ENCODE measurements at places on chromosomes 13 and 19.
A peak's percentile ranks its signal among the peaks of the same experiment; 100 is the strongest.

DNA sequence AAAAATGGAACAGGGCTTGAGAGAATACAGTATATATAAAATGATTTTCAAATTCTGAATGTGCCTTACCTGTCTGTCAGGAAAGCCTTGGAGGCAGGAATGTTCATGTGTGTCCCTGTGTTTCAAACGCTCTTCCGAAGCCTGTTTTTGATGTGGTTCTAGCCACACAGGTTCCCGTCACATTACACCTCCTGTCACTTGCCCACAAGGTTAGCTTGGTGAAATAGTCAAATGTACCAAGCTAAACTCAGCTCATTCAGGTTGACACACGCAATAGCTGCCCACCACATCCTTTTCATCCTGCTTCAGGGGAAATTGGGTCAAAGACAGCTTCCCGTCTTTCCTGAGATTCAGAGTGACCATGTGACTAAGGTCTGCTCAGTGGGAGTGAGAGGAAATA, 574.0 kb downstream of the EFNB2 start:
- no peak for DNase-seq

GRCh38 chr13:49584771-49585182, 581 bp downstream of the RCBTB1 start:
- no peak for DNase-seq

DNA sequence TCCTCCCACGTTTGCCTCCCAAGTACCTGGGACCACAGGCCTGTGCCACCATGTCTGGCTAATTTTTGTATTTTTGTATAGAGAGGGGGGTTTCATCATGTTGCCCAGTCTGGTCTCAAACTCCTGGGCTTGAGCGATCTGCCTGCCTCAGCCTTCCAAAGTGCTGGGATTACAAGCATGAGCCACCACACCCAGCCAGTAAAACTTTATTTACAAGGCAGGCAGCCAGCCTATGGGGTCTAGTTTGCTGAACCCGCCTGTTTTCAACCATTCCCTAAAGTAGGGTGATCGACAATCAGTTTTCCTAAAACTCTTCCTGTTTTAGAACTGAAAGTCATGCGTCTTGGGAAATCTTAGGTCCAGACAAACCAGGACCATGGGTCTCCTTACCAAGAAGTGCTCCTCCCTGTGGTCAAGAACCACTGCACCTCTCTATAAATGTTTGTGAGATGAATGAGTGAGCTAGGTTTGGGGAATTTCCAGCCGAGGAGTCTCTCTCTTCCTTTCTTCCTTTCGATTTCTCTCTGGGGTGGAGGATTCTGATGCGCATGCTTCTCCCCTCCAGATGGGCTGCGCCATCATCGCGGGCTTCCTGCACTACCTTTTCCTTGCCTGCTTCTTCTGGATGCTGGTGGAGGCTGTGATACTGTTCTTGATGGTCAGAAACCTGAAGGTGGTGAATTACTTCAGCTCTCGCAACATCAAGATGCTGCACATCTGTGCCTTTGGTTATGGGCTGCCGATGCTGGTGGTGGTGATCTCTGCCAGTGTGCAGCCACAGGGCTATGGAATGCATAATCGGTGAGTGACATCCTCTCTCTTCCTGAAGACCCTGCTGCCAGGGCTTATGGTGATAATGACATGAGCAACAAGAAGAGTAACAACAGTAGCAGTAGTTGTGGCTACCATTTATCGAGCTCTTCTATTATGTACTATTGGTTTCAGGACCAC, 38.7 kb downstream of the ADGRE1 start:
- DNase-seq: peak; percentile 51

DNA sequence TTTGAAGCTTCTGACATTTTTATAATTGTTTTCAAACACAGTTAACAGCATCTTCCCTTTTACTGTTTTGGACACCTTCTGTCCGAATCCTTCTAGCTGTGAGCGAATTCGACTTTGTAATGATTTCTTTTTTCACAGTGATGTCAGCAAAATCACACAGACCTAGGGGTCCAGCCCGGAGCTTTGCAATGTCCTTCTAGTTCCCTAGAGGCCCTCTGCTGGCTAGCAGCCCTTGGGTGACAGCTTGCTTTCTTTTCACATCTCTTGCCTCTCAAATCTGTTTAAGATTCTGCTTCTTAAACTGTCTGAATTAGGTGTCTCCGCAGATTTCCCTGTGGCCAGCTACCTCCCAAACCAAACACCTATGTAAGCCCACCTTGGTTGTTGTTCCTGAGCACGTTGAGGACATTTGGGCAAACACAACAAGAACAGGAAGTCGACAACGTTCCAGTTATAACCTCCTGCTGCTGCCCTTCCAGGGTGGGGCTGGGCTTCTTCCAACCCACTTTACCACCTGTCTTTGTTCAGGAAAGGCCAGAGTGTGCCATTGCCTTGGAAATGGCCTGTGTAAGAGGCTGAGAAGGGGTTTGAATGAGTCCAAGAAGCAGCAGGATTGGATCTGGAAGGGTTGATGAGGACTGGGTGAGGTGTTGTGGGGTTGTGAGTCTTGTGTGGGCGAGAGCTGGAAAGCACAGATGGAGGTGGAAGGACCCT, 123.1 kb downstream of the ATP8A2 start:
- no peak for DNase-seq

DNA sequence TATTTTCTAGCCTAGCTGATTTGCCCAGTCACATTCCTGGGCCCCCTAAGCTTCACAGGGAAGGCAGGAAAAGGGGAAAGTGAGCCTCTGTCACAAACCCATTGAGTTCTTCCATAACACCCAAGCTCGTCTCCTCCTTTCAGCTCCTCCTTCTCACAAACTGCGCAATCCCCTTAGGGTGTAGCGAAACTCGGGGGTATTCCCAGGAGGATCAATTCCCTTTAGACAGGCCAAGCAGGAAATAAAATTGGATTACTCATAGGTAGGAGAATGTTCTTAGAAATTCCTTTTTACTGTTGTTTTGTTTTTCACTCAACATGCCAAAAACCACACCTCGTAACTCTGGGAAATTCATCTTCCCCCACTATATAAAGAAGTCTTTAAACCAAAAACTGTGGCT, 139.3 kb downstream of the IRS2 start:
- no peak for DNase-seq

DNA sequence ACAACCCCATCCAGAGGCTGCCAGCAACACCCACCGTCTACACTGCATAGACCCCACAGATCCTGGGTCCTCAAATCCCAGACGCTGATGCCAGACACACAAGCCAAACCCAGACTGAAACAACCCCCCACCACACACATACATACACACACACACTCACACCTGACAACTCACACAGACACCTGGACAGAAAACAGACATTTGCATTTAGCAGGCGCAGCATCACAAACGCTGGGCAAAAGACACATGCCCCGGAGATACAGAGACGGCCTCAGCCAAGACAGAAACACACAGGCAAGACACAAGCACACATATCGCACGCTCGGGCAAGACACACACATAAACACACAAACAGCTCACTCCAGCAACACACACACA, 1.3 kb downstream of the BBC3 start:
- DNase-seq: no peak

DNA sequence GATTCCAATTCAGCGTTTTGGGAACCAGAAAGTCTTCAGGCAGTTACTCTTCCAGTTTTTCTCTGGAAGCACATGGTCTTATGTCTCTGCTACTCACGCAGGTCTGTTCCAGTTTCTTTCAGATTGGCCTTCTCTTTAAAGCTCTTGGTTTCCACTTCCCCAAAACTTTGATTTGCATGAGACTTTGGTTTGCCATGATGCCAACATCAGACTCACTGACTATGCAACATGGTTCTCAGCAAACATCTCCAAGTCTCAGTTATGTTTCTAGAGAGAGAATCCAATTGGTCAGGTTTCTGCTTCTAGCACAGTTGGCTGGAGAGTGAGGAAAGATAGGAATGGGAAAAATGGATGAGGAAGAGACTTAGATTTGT, 3.1 kb downstream of the AKAP11 start:
- no peak for DNase-seq

GRCh38 chr13:26246154-26246553, 7.8 kb upstream of the CDK8 start:
- no peak for DNase-seq

DNA sequence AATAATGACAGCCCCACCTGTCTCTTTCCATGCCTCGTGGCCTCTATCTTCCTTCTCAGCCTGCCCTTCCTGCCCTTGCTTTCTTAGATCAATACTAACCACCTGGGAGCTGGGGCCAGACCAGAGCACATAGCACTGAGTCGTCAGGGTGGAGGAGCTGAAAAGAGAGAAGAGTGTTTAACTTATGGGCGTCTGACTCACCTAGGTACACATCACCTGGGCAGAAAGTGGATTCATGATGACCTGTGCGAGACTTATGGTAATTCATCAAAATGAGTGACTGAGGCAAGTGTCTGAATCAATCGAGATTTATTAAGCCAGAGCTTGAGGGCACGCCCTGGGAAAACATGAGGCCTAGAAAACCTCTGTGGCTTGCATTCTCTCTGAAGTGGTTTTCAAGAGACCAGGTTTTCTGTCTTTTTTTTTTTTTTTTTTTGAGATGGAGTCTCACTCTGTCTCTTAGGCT, 19.2 kb downstream of the CEACAM6 start:
- DNase-seq: no peak

- no peak for DNase-seq
Measured at GRCh38 chr19:14775869-14776586, 2.3 kb downstream of the ADGRE2 start.

DNA sequence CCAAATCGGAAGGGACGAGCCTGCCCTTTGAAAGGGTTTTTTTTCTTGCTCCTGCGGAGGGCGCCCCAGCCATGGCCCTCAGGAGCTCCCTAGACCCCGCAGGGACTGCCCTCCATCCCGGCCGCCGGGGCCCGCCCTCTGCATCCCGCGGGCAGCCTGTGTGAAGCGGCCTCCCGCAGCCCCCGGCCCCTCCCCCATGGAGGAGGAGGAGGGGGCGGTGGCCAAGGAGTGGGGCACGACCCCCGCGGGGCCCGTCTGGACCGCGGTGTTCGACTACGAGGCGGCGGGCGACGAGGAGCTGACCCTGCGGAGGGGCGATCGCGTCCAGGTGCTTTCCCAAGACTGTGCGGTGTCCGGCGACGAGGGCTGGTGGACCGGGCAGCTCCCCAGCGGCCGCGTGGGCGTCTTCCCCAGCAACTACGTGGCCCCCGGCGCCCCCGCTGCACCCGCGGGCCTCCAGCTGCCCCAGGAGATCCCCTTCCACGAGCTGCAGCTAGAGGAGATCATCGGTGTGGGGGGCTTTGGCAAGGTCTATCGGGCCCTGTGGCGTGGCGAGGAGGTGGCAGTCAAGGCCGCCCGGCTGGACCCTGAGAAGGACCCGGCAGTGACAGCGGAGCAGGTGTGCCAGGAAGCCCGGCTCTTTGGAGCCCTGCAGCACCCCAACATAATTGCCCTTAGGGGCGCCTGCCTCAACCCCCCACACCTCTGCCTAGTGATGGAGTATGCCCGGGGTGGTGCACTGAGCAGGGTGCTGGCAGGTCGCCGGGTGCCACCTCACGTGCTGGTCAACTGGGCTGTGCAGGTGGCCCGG, 815 bp downstream of the MAP3K10 start:
- peak; percentile 32 for DNase-seq

- peak; percentile 51 for DNase-seq
Measured at GRCh38 chr19:51712461-51713081, 11.2 kb downstream of the HAS1 start.

DNA sequence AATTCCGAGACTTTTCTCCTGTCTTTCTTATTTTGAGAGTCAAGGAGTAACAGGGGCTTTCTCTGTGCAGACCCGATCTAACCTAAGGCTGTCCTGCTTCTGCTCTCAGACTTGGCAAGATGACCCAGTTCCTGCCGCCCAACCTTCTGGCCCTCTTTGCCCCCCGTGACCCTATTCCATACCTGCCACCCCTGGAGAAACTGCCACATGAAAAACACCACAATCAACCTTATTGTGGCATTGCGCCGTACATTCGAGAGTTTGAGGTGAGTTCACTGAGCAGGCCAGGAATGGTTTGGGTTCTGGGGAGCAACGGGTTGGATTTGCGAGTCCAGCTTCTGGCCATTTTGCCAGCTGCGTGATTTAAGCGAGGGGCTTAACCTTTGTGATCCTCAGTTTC, 1.0 kb downstream of the SNRNP70 start:
- DNase-seq: no peak

- DNase-seq: peak; percentile 3
Measured at GRCh38 chr19:27972291-27973040, 1240.5 kb downstream of the UQCRFS1 start.

GRCh38 chr19:11674067-11674492, 64.7 kb downstream of the ZNF823 start:
- no peak for DNase-seq

- no peak for DNase-seq
Measured at GRCh38 chr19:12899891-12900518, 9.0 kb downstream of the GCDH start.

DNA sequence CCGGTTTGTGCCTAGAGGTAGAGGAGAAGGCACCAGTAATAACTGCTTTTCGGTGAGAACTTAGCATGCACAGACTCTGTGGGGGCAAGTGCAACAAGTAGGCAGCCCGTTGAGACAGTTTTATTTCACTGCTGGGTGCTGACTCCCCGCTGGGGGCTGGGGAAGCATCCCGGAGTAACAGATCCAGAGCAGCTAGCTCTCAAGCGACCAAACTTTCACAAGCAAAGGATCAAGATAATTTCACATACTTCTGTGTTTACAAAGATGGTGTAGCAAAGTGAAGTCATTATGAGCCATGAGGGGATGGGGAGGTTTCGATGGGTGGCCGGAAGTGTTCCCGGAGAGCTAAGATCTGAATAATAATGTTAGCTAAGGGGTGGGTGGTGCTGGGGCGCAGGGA, 2.8 kb downstream of the NACC1 start:
- DNase-seq: no peak

GRCh38 chr13:111882351-111882750, 184.6 kb upstream of the SOX1 start:
- DNase-seq: no peak

DNA sequence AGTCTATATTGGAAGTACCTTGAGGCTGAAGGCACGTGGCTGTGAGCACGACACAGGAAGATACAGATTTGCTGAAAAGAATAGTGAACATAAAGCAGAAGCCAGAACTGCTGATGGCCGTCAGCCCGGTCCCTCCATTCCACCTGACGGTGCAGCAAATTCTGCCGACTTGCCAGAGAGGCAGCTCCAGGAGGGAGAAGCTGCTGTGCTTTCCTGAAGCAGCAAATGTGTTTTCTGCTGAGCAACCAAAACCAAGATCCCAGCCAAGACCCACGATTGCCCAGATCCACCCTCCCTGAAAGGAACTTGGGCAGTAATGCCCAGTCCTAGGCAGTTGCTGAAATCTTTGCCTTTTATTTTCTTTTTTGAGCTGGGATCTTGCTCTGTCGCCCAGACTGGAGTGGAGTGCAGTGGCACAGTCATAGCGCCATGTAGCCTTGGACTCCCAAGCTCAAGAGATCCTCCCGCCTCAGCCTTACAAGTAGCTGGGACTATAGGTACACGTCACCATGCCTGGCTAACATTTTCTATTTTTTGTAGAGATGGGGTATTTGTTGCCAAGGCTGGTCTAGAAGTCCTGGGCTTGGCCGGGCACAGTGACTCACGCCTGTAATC, 7.0 kb upstream of the RCN3 start:
- DNase-seq: no peak

GRCh38 chr19:38663156-38663651, 15.8 kb downstream of the ACTN4 start:
- no peak for DNase-seq
